NCI-H1105 (cell line): ENCODE measurements at places on chromosomes 2 and 18.
A peak's percentile ranks its signal among the peaks of the same experiment; 100 is the strongest.

- no peak for DNase-seq
These were observed 75.0 kb upstream of the SLC25A52 start for GRCh38 chr18:31835528-31836133.

DNA sequence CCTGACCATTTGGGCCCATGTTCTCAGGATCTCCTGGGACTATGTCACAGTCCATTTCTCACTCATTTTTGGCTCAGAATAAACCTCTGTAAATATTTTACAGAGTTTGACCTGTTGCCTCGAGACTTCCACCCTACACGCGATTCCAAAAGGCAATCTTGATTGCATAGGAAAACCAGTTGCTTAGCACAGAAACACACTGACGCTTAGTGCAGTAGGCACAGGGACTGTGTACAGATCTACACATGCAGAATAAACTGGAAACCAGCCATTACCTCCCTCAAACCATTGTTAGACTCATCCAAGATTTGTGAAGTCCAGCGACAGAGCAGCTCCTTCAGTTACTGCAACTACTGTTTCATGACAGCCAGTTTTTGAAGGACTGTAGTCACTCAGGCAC lies 73.0 kb downstream of the NCKAP5 start:
- DNase-seq: no peak

GRCh38 chr2:37350034-37350433 lies 5.6 kb downstream of the QPCT start:
- peak; percentile 43 for DNase-seq

DNA sequence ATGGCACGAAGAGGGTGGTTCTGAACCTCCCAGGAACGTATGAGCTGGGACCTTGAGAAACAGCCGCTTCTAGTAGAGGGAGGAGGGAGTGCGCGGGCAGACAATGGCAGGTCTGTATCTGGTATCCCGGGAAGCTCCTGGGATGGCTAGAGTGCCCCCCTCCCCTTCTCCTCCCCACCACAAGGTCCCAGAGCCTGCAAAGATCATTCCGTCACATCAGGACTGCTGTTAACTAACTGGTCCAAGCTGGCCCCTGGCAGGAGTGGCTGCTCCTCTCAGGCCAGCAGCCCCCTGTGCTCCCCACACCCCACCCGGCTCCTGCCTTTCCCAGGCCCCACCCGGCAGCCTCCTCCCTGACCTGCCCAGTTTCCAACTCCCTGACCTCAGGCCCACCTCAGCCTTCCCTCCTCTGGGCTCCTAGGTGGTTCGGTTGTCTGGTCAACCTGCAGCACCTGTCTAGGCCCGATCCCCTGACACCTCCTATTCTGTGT lies 75.0 kb downstream of the TPO start:
- no peak for DNase-seq

- peak; percentile 21 for DNase-seq
These were observed 92.7 kb upstream of the PARD3B start for GRCh38 chr2:204452464-204453023.

- no peak for DNase-seq
These were observed 413.6 kb upstream of the KCNH7 start for GRCh38 chr2:163252199-163252598.

- no peak for DNase-seq
These were observed 100.3 kb downstream of the ASAP2 start for GRCh38 chr2:9306911-9307310.

DNA sequence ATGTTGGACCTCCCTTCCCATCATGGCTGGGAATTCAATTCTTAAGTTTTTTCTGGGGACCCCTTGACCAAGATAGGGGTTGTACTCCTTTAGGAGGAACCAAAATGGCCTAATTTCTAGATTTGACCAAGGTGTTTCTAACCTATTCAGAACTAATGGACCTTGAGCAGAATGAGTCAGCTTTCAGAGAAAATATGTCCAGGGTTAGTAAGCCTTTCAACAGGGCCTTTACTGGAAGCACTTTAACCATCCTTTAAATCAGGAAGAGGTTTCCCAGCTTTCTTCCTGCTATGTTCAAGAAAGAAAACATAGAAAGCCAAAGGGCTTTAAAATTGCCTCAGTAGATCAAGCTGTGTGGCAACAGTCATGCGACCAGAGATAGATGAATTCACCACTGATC lies 1184.9 kb upstream of the ACVR2A start:
- no peak for DNase-seq

GRCh38 chr18:44731530-44732237 lies 51.0 kb downstream of the SETBP1 start:
- DNase-seq: no peak

- no peak for DNase-seq
These were observed 15.9 kb upstream of the TGFA start for GRCh38 chr2:70569559-70569958.

- no peak for DNase-seq
These were observed 2.1 kb upstream of the SMCHD1 start for GRCh38 chr18:2653467-2653866.

DNA sequence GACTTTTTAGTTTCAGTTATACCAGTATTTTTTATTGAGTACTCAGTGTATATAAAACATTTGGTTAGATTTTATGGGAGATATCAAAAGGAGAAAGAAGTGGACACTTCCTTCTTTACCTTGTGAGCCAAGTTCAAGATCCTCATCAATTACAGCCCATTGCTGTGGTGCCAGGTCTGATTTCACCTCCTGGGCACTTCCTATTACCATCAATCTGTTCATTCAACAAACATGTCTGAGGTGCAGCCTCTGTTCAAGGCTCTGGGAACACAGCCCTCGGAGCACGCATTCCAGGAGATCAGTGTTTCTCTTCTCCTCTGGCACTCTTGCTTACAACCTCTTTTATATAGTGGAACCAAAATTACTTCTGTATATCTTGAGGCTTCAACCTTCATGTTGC lies 171.4 kb upstream of the ALPP start:
- DNase-seq: no peak

- DNase-seq: no peak
These were observed 420.2 kb downstream of the SUCLG1 start for GRCh38 chr2:84038866-84039265.

GRCh38 chr2:19589791-19590190 lies 231.4 kb upstream of the OSR1 start:
- no peak for DNase-seq

GRCh38 chr18:11511434-11512095 lies 97.8 kb upstream of the SLC35G4 start:
- no peak for DNase-seq

DNA sequence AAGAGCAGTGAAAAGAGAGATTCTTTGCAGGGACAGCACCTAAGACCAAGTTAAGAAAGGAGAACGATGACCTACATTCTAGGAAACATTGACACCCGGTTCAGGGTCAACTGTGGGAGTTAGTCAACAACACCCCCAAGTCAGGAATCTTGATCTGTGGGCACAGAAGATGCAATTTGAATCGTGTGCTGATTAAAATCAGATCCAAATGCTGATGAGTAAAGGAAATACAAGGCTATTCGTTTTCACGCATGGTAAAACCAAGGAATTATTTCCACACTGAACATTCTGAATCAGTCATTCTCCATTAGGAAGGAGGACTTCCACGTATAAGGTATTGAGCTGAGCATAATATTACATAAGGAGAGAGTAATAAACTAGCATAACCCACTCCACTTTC lies 124.2 kb downstream of the COPS8 start:
- DNase-seq: no peak

- DNase-seq: no peak
These were observed 130.0 kb upstream of the CTDP1 start for GRCh38 chr18:79549638-79550000.

DNA sequence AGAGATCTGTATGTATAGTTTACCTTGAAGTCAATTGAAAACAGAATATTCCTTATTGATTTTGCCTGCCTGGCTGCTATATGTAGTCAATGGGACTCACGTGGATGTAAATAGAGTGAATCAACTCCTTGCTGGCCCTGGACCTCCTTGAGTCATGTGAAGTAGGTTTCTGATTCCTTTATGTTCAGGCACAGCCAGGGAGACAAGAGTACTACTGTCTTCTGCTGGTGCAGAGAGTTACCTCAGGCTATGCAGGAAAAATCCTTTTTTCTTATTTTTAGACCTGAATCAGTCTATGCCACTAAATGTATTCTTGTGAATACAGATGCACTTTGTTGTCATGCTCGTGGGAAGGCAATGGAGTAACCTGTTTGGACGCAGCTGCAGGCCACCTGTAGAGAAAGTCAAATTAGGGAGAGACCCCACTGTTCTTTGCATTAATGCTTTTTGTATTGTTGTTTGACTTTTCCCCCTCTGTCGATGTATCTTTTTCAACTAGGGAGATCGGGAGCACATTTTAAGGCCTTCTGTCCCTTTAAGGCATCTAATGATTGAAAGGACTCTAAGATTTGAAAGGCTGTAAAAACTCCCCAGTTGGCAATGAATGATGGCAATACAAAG lies 473.9 kb downstream of the ARHGAP15 start:
- no peak for DNase-seq

DNA sequence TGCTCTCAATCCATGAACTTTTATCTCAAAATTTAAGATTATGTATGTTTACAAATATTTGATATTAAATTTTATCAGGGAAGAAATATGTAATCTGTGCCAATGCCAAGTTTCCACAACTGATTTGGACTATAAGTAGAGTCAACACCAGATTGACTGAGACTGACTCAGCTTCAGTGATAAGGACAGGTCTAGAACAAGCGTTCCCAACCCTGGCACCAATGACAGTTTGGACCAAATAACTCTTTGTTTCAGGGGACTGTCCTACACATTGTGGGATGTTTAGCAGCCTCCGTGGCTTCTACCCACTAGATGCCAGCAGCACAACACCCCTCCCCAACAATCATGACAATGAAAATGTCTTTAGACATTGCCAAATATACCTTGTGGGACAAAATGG lies 165.3 kb downstream of the THADA start:
- DNase-seq: no peak
